ENCODE measurements at places on chromosomes 3 and 15.

DNA sequence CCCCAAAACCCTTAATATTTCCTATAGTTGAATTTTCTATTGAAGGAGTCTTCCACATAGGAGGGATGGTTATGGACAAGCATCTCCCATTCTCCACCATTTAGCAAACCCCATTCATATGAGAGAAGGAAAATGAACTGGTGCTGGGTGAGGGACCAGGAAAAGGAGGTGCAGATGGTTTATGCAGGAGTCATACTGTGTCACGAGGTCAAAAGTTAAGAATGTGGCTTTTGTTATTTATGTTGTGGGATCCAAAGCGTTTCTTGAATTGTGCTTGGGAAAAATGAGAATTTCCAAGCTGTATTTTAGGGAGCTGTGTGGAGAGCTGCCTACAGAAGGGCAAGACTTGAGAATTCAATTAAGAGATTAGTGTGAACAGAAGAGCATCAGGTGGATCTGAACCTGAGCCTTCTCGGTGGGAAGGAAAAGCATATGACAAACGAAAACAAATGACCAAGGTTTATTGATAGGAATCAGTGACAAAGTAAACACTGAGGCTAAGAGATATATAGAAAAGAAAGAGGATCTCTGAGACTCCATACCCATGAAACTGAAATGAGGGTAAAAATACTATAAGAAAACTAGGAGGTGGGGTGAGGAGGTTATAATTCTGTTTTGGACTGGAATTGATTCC, 473.3 kb upstream of the NR2F2 start:
- no peak for DNase-seq

- DNase-seq, result no peak
Measured at GRCh38 chr15:82921242-82921641, 31.3 kb downstream of the HOMER2 start.

GRCh38 chr3:3906171-3906570, 106.9 kb downstream of the LRRN1 start:
- DNase-seq, result no peak

DNA sequence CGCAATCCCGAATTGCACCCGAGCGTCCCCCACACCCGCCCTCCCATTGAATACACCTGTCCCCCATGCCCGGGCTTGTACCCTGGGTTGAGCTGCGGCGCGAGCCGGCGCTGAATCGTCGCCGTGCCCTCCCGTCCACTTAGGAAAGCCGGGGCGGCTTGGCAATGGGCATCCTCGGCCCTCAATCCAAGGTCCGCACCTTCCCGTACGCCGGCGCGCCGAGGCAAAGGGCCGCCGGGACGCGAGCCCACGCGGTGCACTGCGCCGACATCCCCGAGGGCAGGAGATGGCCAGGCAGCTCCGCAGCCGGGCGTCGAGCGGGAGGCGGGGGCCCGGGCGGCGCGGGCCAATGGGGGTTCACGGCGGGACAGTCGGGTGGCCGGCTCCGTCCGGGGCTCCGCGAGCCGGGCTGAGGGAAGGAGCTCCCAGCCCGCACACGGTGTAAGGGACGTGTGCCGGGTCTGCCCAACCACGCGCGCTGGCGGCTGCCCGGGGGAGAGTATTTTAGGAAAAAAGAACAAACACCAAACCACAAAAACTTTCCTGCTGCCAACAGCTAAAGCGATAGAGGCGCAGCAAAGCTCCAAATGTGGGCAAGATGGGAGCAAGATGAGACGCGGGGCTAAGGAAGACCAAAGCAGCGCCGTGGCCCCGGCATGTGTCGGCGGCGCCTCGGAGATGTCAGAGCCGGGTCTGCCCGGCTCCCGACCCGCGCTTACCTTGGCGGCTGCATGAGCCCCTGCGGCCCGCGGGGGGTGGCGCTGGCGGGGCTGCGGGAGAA, 621 bp downstream of the RGMA start:
- no peak for DNase-seq

GRCh38 chr3:33456756-33457155, 16.6 kb upstream of the UBP1 start:
- DNase-seq, result no peak

DNA sequence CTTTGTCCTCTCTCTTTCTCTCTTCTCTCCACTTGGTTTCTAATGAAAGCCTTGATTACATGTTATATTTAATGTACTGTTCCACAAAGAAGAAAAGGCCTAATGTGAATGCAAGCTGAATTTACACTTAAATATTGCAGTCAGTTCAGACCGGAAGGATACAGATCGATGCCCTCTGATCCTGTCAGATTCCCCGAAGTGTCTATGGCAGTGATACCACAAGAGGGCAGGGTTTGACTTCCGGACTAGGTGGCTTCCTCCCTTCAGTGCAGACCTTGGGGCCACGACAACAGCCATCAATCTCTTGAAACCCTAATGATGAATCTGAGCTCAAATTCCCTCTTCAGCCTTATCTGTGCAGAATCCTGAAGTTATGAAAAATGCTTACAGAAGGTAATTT, 29.5 kb downstream of the AGTR1 start:
- DNase-seq, result no peak

DNA sequence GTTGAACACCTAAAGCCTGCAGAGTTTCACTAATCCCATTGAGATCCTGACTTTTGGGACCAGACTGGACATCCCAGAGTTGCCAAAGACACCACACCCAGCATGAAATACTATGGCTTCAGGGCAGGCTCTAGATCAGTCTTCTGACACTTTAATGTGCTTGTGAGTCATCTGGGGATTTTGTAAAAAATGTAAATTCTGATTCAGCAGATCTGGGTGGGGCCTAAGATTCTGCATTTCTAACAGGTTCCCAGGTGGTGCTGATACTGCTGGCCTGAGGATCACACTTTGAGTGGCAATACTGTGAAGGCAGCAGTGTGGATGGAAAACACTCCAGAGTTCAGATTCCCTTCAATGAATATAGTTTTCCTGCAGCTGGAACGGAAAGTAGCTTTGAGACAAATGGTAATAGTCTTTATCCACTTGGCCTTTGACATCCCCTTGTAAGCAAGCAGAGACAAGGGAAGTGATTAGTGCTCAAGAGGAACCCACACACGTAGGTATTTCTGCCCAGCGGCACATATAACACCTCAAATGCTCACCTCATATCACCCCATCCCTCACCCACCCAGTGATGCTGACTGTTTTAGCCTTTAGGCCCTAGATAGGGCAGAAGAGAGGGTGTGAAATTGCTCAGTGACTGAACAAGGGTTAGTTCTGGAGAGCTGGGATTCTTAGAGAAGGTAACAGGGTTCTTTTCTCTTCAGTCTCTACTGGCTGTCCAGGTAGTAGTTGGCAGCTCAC, 51.5 kb upstream of the GSK3B start:
- peak; percentile 81 for DNase-seq

GRCh38 chr3:174891524-174892203, 32.5 kb downstream of the NAALADL2 start:
- no peak for DNase-seq

Measured in GM04504 (cell line).